ENCODE measurements at places on chromosomes 6 and 20.

- peak; percentile 34 for DNase-seq
These were observed 54.0 kb upstream of the CCN2 start for GRCh38 chr6:132005178-132005577.

GRCh38 chr6:99993533-99994251 lies at the start of gene MCHR2:
TSS of gene MCHR2 (minus strand) at chr6:99994223. CDS start at chr6:99956147, 38,076 bp downstream.
- DNase-seq: no peak

DNA sequence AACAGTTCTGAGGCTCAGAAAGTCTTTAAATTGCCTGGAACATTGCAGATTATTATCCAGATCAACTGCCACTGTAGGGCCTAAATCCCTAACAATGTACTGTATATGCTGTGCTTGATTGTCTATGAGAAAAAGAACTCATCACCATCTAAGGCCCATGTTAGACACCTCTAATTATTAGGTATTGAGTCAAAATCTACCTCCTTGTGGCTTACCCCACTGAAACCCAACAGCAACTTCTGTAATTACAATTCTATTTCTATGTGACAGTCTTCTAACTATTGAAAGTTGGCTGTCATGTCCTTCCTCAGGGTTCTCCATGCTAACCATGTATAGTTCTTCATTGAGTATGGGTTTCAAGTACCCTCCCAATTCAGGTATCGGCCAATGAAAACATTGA lies 13.9 kb downstream of the MCM9 start:
- no peak for DNase-seq

- no peak for DNase-seq
These were observed 8.8 kb downstream of the RSPH3 start for GRCh38 chr6:158991017-158991723.

GRCh38 chr20:2920473-2920872 lies 47.2 kb downstream of the PTPRA start:
- DNase-seq: no peak

GRCh38 chr6:142945446-142946180 lies 637 bp upstream of the HIVEP2 start:
- peak; percentile 60 for DNase-seq

DNA sequence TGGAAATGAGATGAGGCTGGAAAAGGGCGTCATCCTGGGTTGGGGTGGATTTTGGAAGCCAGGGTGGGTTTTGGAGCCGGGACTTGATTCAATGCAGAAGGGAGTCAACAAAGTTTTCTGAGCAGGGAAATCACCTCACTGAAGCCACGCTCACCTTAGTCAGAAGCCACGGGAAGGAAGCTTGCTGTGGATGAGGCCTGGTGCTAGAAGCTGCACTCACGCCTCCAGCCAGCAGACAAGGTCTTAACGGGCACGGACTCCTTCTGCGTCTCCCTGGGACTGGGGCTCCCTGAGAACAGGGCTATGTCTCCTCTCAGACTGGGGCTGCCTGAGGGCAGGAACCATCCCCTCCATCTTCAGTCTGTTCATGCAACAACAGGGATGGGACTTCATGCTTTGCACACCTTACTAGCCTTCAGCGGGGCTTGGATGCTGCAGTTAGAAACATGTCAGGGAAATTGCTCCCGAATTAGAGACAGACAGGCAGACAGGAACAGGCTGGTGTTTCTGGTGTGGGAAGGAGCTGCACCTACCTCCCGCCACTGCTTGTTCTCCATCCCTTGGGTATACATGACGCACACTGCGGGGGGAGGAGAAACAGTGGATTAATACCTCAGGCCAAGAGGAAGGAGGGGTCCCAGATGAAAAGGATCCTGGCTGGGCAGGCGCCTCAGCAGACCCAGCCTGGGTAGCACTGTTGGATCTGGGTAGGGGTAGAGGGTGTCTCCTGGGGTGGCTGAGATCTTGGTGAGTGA lies 17.5 kb downstream of the CPNE5 start:
- no peak for DNase-seq

DNA sequence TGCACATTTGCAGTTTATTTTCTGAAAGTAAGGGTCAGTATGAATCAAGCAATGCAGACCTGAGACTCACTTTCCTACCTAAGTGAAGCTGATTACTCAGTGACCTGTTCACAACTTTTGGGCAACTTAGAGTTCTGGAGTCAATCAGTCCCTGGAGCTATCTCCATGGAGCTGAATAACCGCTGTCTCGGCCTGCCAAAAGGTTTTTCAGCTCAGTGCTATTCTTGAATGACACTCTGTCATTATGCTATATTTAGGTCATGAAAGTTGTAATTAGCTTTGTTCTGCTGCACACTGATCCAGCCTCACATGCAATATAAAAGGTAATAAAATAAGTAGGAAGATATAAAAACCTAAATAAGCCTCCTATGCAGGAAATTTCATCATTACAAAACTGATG lies 356.0 kb downstream of the BMP2 start:
- no peak for DNase-seq

GRCh38 chr6:27558028-27558724 lies 85.3 kb upstream of the ZNF184 start:
- no peak for DNase-seq

GRCh38 chr6:49676671-49677281 lies 36.6 kb downstream of the CRISP2 start:
- DNase-seq: no peak

DNA sequence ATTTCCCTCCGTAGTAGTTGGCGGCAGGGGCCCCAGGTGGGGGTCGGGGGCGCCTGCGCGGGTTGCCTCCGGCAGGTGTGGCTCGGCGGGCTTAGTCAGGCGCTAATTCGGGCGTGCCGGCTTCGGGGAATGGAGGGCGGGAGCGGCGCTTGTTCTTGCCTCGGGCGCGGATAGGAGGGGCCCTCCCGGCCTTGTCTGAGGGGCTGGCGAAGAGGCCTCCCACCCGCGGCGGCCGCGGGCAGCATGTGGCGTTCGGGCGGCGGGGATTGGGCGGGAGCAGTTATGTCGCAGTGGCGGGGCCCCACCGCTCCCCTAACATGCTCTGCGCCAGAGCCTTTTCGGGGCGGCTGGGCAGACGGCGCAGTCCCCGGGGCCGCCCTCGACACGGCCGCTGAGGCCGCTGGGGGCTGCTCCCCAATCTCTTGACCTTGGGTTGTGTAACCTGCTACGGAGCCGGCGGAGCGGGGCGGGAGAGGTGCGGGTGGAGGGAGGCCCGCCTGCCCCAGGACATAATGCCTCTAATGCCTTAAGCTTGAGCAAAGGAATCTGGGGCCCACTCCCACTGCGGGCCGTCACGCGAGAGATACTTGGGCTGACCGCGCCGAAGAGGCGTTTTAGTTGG lies 1.1 kb downstream of the AMD1 start:
- DNase-seq: peak; percentile 34

DNA sequence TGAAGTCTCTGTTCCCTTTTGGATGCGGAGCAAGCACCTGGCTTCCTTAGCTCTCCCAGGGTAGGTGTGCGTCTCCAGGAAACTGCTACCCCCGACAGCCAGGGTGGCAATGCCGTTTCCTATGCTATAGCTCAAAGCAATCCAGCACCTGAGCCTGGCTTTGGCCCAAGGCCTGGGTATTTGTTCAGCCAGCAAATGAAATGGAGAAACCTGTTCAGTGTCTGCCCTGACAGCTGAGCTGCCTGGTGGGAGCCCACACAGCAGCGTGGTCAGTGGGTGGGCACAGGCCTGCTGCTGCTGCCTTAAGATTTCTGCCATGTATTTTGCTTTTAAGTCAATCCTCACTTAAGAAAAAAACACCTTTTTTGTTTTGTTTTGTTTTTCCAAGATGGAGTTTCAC lies 13.7 kb downstream of the SPATA2 start:
- DNase-seq: no peak

DNA sequence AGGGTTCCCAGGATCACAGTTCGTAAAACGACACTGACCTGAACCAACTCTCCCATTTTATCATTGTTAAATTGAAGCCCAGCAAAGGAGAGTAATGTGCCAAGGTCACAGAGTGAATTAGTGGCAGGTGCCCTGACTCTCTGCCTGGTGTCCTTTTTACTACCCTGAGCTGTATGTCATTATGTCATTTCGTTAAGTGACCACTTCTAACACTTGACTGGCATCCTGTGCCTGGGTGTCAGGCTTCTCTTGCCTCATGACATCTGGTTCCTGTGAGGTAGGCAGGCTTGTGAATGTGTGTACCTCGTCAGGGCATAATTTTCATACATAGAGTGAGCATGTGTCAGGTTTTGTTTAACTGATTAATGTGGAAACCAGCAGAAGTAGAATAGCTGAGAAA lies 48.6 kb downstream of the RALY start:
- DNase-seq: no peak

GRCh38 chr6:125792680-125793079 lies 1.9 kb downstream of the NCOA7 start:
- DNase-seq: no peak

DNA sequence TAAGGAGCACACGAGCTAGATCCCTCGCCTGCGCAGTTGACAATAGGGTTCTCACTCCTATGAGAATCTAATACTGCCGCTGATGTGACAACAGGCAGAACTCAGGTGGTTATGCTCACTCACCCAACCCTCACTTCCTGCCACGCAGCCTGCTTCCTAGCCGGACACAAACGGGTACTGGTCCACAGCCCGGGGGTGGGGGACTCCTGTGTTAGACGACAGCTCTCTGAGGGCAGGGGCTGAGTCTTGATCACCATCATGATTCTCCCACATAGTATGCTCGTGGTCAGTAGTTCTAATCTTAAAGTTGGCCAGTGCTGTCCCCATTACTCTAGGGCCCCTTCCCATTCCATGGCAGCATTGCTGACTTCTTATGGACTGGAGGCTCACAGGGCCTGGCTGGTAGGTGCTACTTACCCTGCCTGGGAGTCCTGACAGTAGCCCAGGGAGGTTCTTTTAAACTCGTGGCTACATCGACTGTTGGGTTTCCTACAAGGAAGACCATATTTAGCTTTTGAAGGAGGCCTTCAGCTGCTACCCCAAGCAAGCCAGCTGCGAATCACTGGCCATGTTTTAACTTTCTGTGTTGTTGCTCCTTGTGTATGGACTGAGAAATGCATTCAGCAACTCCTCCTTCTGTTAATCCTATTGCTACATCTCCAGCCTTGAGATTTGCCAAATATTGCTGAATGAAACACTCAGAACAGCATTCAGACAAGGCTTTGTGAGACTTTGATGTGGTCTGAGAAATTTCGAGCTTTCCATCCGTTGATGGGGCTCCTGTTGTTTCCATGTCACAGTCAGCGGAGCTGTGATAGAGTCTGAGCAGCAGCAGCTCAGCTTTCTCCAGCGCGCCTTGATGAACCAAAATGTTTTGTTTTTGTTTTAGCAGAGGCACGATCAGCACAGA lies 300.3 kb downstream of the NRN1 start:
- DNase-seq: no peak

GRCh38 chr20:50574108-50574507 lies 63.9 kb downstream of the PTPN1 start:
- DNase-seq: no peak

All from Ammon's horn (tissue), 1 donor.